ENCODE measurements at places on chromosomes 11 and 22. TPM values are rescaled to one million over a fixed set of nuclear protein-coding genes. Genes with fewer than 3 reads are reported as not detected.

OR6A2 gene
- not detected for total RNA-seq

GRCh38 chr11:10866893-10867331 is 9.1 kb upstream of the ZBED5 start:
- no peak for DNase-seq

P2RY6 gene
- total RNA-seq: not detected

DNA sequence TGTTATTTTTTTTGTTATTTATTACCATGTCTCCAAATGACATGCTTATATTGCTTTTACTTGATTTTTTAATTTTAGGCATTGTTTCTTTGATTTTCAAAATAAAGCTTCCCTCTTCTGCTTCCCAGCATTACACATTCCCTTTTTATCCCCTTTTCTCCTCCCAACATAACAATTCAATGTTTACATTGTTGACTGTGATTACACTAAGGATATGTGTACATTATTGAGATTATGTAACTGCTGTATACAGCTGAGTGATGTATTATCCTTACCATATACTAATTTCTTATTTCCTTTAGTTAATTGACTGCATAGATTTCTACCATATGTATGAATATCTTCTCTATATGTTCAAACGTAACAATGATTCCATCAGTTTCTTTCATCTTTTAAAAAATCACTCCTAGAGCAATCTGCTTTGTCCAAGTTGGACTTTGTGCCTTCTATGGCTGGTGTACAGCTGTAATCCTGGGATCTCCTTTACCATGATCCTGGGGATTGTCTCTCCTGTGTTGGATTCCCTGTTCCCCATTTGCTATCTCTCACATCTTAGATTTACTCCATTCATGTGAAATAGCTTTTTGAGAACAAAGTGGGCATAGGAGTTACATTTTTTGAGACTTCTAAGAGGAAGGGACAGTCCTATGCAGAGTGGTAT is 21.6 kb downstream of the AASDHPPT start:
- DNase-seq: no peak

DNA sequence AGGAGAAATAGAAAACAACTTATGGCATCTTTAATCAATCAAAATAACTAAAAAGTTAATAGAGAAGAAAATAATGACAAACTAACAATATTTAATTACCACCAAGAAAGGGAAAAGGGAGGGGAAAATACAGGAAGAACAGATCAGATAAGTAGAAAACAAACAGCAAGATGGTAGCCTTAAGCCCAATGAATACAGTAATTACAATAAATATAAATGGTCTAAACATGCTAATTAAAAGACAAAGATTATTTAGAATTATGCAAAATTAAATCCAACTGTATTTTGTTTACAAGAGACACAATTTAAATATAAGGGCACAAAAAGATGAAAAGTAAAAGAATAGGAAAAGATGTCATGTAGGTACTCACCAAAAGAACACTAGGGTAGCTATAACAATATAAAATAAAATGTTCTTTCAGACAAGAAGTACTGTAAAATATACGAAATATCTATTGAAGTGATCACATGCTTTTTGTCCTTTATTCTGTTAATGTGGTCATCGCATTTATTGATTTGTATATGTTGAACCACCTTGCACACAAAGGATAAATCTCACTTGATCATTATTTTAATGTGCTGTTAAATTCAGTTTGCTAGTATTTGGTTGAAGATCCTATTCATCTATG is 14.0 kb downstream of the C11orf65 start:
- DNase-seq: no peak

DNA sequence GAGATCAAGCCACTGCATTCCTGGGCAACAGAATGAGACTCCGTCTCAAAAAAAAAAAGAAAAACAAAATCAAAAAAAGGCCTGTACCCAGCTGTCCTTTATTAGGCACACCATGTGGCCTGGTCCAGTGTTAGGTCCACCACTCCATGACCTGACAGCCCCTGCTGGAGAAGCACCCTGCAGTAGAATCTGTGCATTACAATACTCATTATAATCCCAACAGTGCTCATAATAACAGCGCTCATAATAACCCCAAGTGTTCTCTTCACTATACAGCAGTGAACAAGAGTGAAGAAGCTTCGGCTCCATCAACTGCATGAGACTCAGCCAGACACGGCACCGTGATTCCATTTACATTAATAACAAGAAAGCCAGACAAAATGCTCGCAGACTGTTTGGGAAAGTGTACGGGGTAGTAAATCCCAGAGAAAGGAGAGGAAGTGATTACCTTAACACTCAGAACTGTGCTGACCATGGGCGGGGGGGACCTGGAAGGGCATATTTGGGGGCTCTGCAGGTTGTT is 8.9 kb upstream of the EHD1 start:
- no peak for DNase-seq

DNA sequence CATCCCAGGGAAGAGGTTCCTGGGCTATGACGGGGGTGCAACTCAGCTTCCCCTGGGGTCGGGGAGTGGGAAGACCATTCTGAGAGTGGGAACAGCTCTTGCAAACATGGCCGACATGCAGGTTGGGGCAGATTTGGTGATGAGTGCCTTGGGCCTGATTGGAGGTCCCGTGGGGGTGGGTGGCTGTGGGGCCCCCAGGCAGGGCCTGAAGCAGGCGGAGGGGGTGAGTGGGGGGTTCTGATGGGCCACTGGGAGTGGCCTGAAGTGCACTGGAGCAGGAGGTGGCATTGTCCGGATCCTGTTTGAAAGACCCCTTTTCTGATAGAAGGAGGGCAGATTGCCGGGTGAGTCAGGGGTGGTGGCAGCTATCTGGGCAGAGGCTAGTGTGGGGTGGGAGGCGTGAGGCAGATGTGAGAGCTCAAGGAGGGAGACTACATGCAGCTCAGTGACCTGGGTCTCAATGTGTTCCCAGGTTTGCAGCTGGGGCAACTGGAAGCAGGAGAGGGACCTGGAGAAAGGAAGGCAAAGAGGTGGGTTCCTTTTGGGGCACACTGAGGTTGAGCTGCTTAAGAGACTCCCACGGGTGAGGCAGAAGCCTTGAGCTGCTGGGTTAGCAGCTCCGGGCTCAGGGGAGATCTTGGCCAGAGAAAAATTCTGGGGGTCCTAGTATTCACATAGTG is 15.1 kb downstream of the MYEOV start:
- DNase-seq: no peak

DNA sequence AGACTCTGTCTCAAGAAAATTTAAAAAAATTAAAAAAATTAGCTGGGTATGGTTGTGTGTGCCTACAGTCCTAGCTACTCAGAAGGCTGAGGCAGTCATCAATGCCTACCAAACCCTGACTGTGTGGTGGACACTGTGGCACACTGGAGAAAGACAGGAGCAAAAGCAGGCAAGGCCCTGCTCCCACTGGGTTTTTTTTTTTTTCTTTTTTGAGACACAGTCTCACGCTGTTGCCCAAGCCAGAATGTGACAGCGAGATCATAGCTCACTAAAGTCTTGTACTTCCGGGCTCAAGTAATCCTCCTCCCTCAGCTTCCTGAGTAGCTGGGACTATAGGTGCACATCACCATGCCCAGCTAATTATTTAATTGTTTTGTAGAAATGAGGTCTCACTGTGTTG is 4.6 kb downstream of the NEFH start:
- no peak for DNase-seq

DNA sequence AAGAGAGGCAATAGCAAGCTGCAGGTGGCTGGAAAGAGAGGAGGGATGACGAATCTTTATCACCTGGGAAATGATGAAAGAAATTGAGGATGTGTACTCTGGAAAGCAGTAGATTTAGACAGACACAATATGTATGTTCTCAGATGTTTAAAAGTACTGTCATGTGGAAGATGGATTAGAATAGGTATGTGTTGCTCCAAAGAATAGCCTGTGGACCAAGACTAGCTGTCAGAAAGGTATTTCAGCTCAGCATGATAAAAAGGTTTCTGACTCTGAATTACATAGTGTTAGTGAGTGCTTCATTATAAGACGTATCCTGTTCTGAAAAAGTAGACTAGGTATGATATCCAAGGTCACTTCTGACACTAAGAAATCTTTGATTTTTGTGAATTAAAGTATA is 322.4 kb downstream of the CNTN5 start:
- no peak for DNase-seq

GRCh38 chr11:34104680-34105078 is 750 bp upstream of the NAT10 start:
- DNase-seq: no peak

TPST2 gene
- 40.7 TPM for total RNA-seq

DNA sequence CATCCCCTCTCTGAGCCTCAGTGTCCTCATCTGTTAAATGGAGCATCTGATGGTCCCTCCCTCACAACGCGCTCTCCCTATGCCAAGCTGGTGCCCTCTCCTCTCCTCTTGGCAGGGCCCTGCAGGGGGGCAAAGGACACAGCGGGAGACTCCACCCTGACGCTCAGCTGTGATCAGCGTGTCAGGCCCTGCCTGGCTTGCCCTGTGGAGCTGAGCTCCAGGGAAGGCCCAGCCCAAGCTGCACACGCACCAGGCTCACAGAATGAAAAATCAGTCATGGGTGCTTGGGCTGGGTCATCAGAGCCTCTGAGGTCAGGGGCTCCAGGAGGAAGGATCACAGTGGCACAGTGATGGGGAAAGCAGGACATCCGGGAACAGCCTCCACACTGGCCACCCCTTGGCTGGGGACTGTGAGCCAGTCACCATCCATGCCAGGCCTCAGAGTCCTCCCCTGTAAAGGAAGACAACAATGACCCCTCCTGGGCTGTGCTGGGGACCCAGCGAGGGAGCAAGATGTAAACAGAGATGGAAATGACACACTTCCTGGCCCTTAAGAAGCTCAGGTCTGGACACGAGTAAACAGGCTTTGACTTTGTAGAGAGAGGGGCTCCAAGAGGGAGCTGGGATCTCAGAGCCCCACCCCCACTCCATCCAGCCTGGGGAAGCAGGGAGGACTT is 36.6 kb downstream of the RPL3 start:
- no peak for DNase-seq

GRCh38 chr22:37371911-37372310 is 55.4 kb downstream of the ELFN2 start:
- no peak for DNase-seq

DNA sequence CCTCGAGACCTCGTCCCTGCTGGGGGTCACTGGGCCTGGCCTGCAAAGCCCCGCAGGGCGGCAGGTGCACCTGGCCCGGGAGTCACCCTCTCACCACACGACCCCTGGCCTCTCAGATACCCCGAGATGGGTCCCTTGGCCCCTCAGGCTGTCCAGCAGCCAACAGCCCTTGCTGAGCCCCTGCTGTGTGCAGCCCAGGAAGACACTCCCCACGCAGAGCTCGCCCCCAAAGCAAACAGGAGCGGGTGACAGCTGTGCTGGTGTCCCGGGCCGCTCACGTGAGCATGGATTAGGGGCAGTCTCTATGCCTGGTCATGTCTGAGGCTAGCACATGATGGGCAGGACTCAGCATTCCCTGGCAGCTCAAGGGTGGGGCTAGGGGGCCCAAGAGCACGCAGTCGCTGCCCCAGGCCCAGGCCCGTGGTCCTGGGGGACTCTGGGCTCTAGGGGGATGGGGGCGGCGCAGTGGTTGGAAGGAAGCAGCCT is 31.3 kb downstream of the WNT7B start:
- no peak for DNase-seq

- DNase-seq: no peak
These were observed 59.3 kb downstream of the BDNF start for GRCh38 chr11:27640954-27641353.

CYP2D6 gene
- 9.6 TPM for total RNA-seq

GRCh38 chr11:73347067-73347466 is 29.1 kb upstream of the RELT start:
- no peak for DNase-seq

PATL1 gene
- total RNA-seq: 49.0 TPM

- no peak for DNase-seq
These were observed 235.6 kb upstream of the NCAM1 start for GRCh38 chr11:112725636-112726035.

- no peak for DNase-seq
These were observed 7.4 kb downstream of the TOLLIP start for GRCh38 chr11:1302041-1302460.

CCDC15 gene
- 1.3 TPM for total RNA-seq

DNA sequence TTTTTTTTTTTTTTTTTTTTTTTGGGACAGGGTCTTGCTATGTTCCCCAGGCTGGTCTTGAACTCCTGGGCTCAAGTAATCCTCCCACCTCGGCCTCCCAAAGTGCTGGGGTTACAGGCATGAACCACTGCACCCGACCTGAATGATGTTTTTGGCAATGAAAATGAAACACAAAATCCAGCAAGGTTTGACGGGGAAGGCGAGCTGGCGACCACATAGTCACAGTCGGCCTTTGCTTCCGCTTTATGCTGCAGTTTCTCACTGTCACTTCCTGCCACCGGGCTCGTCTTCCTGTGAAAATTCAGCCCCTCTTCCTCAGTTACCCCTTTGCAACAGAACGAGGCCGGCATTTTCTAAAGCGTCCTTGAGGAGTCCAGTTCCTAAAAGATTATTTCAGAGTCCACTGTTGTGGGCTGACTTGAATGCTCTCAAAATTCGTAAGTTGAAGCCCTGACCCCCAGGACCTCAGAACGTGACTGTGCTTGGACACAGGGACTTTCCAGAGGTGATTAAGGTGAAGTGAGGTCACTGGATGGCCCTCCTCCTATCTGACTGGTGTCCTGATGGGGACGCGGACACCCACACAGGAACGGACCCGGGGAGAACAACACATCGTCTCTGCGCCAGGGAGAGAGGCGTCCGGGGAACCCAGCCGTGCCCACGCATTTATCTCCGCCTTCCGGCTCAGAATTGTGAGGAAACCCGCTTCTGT is 2.9 kb upstream of the BID start:
- DNase-seq: no peak

- no peak for DNase-seq
These were observed 31.9 kb downstream of the FBLN1 start for GRCh38 chr22:45534339-45535192.

DNA sequence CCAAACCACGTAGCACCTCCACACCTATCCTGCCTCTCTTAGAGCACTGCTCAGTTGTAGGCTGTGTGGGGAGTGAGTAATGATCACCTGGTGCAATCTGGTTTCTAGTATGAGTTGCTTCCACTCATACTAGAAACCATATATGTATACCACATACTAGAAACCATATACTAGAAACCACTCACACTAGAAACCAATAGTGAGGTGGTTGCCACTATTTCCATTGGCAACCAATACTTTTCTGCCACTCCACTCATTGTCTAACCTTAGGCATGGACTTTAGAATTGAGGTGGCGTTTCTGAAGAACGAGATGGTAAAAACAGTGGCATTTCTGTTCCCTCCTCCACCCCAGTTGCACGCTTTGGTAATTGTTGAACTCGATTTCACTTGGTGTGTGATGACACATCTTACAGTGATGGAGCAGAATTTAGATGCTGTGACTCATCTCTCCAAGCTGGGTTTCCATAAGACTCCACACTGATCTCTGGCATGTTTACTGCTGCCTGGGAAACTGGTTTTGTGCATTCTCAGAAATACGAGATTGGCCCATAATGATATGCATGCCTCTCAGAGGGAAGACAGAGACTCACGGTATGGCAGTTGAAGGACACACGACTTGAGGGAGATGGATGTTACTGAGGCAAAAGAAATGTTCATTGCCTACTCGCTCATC is 82.9 kb downstream of the KIRREL3 start:
- DNase-seq: no peak

Data from T-helper 17 cell (primary cell).